AG08396 (cell line): ENCODE measurements at places on chromosomes 12 and 14.
A peak's percentile ranks its signal among the peaks of the same experiment; 100 is the strongest.

DNA sequence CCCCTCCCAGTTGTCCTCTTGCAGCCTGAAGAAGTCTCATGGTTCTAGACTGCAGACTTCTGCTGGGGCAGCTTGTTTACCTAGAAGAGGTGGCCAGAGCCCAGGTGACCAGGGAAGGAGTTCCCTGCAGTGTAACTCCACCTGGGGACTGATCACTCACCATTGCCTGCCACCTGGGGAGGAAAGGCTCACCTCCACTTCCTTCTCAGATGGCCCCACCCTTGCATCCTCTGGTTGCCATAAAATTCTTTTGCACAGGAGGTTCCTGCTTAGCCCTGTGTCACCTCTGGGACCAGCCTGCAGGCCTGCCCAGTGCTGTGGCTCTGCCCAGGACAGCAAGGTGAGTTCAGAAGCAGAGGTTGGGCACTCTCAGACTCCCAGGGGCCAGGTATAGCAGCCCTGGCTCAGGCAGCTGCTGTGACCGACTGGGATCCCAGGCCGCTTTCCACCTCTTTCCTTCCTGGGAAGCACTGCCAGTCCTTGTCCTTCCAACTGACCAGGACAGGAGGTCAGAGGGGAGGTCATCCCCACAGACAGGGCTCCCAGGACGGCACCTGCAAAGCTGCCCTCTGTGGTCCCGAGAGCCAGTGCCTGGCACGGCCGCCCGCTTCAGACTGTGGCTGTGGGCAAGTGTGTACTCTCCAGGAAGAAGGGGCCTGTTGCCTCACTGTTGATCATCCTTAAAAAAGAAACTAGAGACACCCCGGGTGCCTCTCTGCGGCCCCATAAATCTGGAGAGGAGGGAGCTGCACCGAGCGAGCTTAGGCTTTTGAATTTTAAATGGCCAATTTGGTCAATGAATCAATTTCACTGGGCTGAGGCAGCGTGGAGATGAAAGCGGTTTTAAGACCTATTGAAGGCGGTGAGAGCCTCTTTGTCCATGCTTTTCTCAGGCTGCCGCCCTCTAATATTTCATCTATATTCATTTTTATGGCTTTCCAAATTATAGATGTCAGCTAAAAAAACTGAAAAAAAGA lies 79.5 kb upstream of the C14orf180 start:
- DNase-seq = no peak

DNA sequence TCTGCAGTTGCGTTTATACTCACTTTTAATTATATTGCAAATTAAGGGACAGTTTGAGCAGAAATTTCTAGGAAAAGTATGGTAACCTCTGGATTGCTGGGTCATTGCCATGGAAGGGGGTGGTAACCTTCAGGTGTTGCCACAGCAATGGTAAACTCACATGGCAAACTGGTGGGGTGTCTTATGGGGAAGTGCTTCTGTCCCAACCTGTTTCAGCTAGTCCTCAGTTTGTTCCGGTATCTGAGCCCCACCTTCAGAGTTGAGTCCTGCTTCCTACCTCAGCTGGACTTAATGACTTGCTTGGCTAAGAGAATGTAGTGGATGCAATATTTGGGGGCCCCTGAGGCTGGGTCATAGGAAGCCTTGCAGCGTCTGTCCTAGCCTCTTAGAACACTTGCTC lies 7.3 kb upstream of the CLMN start:
- DNase-seq = no peak

DNA sequence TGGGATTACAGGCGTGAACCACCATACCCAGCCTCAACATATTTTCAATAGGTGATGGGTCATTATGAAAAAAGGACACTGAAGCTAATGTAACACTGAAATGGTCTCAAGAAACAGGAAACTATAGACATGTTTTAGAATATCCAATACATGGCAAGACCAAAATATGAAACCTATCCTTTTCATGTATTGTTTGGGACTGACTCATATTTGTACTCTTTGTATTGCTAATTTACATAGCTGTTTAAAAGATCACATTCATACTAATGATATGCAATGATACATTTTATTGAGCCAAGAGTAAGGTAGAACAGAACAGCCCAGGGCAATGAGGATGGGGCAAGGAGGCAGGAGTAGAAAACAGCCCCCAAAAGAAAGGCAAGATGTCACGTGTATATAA lies 32.6 kb downstream of the RESF1 start:
- no peak for DNase-seq

DNA sequence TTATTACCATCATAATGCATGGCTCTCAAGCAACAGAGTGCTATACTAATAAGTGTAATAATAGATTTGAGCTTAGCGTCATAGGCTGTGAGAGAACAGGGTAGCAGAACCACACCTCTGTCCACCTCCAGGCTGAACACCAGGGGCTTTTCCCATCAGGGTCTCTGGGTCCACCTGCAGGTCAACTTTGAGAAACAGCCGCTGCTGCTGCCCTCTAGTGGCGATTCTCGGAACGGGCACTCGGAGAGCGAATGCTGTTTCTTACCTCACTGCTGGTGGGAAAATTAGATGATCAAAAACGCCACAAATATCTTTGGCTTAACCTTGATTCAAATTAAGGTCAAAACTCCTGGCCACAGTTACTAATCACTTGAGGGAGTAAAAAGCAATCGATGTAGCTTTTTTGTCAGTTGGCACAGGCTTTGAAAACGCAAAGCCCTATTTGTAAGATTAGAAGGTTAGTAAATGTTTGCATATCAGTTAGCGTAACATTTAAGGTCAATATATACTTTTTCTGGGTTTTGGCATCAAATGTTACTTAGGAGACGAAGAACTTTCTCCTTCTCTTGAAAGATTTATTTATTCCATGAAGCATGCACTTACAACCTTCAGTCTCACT lies 127.9 kb upstream of the TMEM132D start:
- peak; percentile 28 for DNase-seq

DNA sequence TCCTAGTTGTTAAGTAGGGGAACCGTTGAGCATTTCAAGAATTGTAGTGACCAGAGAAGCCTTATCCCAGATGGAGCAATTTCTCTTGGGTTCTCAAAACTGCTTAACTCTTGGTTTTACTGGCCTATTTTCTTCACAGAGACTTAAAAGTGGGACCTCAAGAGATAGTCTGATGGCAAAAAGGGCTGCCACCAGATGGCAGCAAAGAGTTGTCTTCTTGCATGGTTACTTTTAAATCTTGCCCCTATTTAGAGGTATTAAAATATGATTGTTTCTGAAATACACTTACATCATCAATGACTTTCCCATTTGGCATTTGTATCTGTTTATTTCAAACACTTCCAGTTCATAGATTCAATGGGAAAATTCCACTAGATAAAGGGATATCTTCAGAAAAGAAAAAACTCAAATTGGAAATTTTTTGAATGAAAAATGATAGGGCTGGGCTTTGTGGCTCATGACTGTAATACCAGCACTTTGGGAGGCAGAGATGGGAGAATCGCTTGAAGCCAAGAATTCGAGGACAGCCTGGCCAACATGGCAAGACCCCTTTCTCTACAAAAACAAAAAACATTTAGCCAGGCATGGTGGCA lies 69.9 kb upstream of the CNTN1 start:
- peak; percentile 14 for DNase-seq

- DNase-seq = no peak
These were observed 94.3 kb upstream of the PDE3A start for GRCh38 chr12:20274008-20274407.

DNA sequence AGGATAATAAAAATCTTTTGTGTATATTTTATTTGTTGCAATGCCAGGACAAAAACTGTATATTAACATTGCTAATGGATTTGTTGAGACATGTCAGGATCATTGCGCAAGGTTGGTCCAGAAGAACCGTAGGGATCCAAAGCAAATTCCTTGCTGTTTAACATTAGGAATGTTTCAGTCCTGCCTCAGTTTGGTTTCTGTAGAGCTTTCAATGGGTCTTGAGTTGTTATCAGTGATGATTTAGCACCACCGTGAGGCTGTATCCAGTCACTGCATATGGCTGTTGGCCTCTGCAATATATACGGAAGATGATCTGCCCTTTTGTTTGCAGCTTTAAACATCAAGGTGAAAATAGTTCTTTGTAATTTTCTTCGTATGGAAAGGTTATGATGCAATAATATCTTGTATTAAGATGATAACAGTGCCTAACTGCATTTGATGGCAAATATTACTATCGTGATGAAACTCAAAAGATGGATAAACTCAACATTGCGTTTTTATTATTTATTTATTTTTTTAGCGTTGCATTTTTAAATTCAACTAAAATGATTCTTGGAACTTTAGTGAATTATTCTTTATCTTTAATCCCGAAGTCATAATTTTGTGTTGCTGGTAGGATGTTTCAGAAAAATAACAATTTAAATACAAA lies 231.2 kb downstream of the AKAP6 start:
- DNase-seq = peak; percentile 66

GRCh38 chr14:89534902-89535685 lies 118.1 kb upstream of the FOXN3 start:
- DNase-seq = peak; percentile 21

GRCh38 chr14:84152452-84152851 lies 1377.5 kb upstream of the FLRT2 start:
- DNase-seq = no peak
